ENCODE measurements at places on chromosomes 4 and X. TPM values are rescaled to one million over a fixed set of nuclear protein-coding genes. Genes with fewer than 3 reads are reported as not detected.

The ADGRA3 gene
- 15.3 TPM for total RNA-seq

The MAGEB1 gene
- not detected for total RNA-seq

- no peak for DNase-seq
Observed at GRCh38 chr4:75477201-75477600, 37.0 kb downstream of the RCHY1 start.

- no peak for DNase-seq
Observed at GRCh38 chr4:37763831-37764230, 62.7 kb upstream of the PGM2 start.

DNA sequence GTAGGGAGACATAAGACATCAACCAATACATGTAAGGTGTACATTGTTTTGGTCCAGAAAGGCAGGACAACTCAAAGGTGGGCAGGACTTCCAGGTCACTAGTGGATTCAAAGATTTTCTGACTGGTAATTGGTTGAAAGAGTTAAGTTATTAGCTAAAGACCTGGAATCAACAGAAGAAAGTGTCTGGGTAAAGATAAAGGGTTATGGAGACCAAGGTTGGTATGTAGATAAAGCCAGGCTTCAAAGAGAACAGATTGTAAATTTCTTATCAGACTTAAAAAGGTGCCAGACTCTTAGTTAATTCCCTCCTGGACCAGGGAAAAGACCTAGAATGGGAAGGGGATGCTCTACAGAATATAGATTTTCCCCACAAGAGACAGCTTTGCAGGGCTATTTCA is 28.3 kb upstream of the GAB1 start:
- DNase-seq: no peak

- no peak for DNase-seq
Observed at GRCh38 chr4:94399721-94400120, 52.0 kb upstream of the PDLIM5 start.
